ENCODE measurements at places on chromosomes 13 and 19. TPM values are rescaled to one million over a fixed set of nuclear protein-coding genes. Genes with fewer than 3 reads are reported as not detected.

AKAP11 gene
- total RNA-seq, result 10.6 TPM

KCTD4 gene
- total RNA-seq, result not detected

ABCA7 gene
- total RNA-seq, result 3.0 TPM

ZNF546 gene
- total RNA-seq, result 2.2 TPM

KIR2DL3 gene
- not detected for total RNA-seq

SBK3 gene
- total RNA-seq, result 0.15 TPM

RNF113B gene
- not detected for total RNA-seq

HS6ST3 gene
- total RNA-seq, result under 0.01 TPM

COG6 gene
- total RNA-seq, result 31.3 TPM

All from bronchus fibroblast of lung (primary cell).